ENCODE measurements at places on chromosomes 2 and 18.
A peak's percentile ranks its signal among the peaks of the same experiment; 100 is the strongest.

DNA sequence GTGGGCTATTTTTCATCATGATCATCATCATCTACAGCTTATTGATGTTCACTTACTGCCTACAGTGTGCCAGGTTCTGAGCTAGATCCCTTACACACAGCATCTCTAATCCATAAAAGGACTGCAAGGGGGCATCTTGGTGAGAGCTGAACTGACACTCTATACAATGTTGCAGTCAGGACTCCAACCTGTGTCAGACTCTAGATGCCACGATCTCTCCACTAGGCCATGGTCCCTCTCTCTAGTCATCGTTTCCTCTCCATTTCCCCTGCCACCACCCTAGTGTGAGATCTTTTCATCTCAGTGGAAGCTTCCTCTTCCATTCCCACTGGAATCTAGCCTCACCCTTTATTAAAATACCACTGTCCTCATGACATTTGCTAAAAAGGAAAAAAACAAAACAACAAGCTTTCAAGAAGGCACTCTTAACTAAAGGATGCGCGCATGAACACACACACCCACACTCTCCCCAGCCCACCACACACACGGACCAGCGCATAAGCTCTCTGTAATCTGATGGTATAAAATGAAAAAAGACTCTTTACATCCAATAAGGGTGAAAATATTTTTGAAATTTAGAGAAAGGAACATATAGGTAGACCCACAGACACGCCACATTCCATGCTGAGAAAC lies 93.4 kb upstream of the THOC1 start:
- DNase-seq: no peak

DNA sequence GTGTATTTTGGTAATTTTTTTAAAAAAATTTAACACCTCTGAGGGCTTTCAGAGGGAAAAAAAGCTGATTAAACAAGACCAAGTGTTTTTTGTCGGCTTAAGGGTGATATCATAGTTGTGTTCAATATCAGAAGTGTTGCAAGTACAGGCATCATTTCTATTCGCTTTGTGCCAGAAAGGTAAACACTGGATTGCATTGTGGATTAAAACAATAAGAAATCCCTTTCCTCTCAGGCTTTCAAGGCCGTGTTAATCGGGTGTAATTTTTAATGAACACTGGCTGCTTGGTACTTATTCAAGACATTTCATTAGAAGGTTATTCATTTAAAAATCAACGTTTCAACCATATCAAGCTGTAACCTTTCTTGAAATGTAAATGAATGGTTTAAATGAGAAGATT lies 18.3 kb downstream of the FIGN start:
- no peak for DNase-seq

GRCh38 chr18:46546111-46546640 lies 110.8 kb downstream of the LOXHD1 start:
- no peak for DNase-seq

GRCh38 chr2:195470622-195471021 lies 186.4 kb upstream of the SLC39A10 start:
- no peak for DNase-seq

DNA sequence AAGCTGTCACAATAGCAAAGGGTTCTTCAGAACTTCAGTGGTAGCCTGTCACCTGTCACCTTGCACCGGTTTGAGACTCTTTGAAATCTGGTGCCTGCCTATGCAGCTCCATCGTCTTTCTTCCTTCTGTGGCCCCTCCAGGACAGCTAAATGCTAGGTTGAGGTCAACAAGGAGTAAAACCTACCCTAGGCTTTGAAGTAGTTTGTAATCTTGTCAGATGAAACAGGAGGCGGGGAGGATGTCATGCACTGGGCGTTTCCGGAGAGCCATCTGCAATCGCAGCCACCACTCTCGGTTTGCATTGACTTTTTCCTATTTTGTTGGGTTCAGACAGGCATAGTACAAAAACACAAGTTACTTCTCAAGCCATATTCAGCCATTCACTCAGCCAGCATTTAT lies 116.7 kb downstream of the LPIN1 start:
- DNase-seq: no peak

DNA sequence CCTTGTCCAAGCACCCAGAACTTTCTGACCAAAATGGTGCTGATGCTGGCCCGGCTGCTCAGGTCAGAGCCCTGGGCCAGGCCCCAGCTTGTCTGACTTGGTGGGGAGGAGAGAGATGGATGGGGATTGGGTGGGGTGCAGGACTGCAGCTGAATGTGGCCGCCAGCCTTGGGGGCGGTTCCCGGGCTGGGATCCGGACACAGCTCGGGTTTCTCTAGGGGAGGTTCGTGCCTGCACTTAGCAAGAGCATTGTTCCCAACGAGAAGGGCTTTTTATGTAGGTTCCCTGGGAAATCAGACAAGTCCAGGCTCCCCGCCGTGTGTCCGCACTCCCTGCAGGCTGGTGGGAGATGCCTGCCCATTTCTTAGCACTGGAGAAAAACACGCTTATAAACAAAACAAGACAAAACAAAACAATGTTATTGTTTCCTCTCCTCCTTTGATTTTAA lies 50.5 kb upstream of the HS6ST1 start:
- DNase-seq: no peak

- no peak for DNase-seq
Observed at GRCh38 chr2:75540994-75541393, 19.7 kb downstream of the EVA1A start.

DNA sequence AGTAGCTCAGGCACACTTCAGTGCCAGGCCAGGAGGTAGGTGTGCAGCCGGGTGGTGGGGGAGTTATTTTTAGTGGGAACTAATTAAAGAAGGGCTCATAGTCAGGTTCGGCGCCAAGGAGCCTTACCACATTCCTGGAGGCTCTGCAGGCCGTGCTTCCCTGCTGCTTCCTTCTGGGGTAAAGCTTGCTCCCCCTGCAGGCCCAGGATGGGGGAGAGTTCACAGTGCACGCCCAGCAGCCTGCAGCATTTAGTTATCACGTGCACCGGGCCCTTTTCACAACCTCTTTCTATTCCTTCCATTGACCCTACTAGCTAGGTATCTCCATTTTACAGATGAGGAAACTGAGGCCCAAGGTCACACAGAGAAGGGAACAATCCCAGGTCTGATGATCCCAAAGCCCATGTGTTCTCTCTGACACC lies 2.5 kb downstream of the KCNF1 start:
- no peak for DNase-seq

DNA sequence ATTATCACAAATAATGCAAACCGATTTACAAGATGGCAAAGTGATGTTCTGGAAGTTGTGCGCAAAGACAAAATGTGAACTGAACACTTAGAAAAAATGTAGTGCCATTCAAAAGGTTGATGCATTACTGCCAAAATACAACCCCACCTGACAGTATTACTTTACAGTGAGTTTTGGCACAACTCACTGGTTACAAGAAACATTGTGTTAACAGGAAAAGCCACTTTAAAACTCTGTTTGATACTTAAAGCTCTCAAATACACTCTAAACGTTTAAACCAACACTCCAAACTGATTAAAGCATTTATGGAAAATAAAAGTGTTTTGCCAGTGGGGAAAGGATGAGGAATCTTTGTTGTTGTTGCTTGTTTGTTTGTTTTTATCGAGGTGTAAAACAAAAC lies 173.4 kb upstream of the SATB2 start:
- DNase-seq: no peak

DNA sequence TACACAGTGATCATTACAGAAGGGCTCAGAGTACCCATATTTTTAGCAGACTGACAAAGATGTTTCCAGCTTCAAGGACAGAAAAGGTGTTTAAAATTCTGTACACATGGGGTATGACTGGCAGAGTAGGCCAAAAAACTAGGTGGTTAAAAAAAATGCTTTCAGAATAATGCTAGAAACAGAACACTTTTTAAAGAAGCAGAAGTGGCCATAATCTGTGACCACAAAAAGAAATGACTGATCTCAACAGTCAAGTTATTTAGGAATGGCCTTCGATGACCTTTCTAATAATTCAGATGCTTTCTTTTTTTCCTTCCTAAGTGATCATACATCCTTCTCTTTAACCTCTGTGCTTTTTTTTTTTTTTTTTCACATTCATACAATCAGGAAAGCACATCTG lies 4.1 kb upstream of the AQP4 start:
- no peak for DNase-seq

DNA sequence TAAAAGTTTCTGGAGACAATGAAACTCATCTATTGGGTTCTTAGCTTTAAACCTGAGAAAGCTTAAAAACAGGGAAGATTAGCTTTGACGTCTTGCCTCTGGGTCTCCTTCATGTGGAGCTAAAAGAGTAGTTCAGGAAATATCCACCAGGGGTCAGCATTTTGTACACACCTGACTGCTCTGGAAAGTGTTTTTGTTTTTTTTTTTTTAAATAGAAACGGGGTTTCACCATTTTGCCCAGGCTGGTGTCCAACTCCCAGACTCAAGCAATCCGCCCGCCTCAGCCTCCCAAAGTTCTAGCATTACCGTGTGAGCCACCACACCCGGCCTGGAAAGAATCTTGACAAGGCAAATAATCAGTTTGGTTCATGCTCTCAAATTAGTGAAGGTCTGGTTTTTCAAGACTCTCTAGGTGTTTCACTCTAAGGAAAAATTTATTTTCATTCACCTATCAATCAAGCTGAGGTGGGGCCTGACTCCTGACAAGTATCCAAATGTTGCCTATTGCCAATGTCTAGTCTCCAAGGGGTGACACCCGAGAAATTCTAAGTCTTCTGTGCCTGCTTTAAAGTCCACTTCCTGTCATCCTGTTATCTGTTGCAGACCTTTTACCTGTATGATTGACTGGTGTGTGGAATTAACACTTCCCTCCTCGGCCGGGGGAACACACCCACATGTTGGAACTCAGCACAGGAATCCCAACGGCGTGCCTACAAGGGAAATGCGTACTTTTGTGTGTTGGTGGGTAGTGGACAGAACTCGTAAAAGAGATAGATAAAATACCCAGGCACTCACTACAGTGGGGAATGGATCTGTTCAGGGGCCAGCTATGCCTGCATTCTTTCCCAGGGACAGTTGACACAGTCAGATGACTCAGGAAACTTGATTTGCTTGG lies 11.3 kb downstream of the IL1RN start:
- DNase-seq: peak; percentile 68

DNA sequence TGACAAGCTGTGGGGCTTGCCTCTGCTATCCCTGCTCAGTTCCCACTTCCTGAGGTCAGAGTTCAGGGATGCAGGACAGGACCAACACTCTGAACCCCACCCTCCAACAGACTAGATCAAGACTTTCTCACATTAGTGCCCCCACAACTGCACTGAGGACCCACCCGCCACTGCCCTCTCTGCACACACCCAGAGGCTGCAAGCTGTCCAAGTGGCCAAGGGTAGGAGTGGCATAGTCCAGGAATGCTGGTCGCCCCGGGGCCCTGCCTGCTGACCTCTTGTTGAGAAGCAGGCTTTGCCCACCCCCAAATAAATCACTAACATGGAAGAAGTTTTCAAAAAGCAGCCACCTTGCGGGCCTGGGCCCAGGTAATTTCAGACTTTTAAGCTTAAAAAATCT lies 5.5 kb upstream of the KIF1A start:
- DNase-seq: no peak

GRCh38 chr18:45374878-45375630 lies 240.2 kb upstream of the SLC14A2 start:
- no peak for DNase-seq

DNA sequence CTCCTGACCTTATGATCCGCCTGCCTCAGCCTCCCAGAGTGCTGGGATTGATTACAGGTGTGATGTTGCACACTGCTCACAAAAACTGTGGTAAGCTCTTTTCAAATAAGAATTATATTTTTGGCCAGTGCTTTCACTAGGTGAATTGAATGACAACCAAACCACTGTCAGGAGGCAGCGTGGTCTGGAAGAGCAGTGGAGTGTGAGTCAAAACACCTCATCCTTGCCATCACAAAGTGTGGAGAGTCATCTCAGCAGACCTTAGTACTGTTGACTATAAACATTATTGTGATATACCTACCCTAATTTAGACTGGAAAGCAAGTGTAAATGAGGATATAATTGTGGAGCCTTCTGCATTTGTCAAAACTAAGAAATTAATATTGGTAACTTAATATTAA lies 61.3 kb downstream of the UBE2E3 start:
- DNase-seq: no peak

- no peak for DNase-seq
Observed at GRCh38 chr2:106956879-106957278, 70.9 kb upstream of the ST6GAL2 start.

DNA sequence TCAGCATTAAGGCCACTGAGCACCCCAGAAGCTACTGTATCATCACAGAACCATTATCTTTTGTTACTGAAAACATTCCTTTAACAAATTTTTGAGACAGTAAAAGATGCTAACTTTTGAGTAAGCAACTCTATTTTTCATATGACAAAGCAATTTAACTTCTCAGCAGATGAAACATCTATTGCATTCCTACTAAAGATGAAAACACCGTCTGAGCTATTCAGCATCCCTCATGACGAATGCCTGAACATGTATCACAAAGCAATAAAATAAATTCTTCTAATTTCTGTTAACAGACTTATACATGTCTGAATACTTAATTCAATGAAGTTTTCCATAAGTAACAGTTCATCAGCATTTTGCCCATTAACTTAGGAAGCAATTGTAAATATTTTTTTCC lies 23.9 kb downstream of the CHN1 start:
- DNase-seq: no peak

DNA sequence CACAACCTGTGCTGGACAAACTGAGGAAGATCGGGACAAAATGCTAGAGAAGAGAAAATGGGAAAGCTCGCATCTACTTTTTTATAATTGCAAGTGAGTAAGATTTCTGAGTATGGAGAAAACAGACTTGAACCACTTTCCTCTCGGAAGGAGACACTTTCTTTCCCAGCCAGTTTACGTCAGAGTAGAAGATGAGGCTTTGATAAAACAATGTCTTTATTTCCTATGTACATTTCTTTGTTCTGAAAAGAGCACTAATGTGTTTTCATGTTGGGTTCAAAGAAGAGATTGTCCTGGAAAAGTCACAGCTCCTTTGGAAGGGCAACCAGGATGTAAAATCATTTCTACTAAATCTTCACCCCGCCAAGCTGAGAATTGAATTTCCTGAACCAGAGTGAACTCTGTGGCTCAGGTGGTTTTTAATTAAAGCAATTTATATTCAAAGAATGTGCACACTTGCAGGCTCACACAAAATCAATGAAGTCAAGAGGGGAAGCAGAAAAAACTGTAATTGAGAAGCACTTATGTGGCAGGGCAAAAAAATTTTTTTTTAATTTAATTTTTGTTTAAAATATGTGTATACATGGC lies 23.4 kb upstream of the ITGA6 start:
- no peak for DNase-seq

DNA sequence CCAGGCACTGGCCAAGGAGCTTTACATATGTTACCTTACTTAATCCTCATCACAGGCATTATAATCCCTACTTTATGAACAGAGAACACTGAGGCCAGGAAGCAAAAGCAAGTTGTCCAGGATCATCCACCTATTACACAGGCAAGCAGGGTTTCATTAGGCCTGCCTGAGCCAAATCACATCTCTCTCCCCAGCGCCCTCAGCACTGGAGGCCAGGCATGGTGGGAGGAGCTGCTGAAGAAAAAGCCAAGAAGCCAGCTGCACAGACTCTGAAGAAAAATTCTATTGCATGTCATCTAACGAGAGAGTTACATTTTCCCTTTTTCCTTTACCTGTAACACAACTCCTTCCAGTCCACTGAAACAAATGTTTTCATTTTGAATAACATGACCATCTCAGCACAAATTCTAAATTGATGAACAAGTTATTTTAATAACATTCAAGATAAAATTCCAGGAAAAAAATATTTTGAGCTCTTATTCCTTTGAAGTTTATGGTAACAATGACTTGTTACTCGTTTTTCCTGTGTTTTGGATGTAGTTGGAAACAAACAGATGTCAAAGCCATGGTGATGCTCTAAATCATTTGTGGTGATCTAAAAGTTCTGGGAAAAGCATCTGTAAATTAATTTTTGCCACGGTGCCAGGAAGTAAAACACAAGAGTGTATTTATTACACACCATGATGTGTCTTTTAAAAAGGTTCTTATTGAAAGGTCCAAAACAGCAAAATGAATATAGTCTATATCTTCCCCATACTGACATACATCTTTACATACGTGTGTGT lies 139.0 kb upstream of the ITGB6 start:
- no peak for DNase-seq
